Hippocampal formation (tissue), 2 donors: ENCODE measurements at places on chromosomes 1 and 21.
A peak's percentile ranks its signal among the peaks of the same experiment; 100 is the strongest.

DNA sequence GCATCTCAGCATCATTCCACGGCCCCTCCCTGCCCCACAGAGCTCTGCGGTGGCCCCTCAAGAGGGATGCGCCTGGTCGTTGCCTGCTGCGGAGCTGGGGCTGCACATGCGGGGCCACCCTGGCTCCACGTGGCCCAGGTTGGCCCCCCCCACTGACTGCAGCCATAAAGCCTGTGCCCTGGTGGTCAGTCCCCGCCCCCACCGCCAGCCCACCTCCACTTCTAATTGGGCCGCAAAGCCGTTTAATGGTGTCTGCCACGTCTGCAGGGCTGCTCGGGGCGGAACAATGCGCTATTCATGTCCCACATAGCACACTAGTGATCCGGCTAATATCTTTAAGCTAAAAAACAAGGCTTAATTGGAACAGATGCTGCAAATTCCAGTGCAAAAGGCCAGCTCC is 33.5 kb upstream of the ACTRT2 start:
- no peak for DNase-seq

DNA sequence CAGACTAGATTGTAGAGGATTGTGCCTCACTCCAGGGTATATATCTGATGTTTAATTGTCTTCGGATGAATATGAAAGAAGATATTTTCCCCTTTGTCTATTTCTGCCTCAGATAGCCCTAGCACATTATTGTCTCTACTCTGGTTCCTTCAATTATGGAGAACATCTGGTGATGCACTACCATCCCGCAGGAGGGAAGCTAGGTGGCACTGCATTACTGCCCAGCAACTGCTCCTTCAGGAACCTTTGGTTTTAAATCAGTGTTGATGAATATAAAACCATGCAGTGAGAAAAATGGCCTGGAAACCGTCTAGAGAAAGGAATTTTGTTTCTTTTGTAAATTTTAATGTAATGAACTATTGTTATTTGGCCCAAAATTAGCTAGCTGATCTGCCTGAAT is 68.5 kb downstream of the GPR88 start:
- no peak for DNase-seq

DNA sequence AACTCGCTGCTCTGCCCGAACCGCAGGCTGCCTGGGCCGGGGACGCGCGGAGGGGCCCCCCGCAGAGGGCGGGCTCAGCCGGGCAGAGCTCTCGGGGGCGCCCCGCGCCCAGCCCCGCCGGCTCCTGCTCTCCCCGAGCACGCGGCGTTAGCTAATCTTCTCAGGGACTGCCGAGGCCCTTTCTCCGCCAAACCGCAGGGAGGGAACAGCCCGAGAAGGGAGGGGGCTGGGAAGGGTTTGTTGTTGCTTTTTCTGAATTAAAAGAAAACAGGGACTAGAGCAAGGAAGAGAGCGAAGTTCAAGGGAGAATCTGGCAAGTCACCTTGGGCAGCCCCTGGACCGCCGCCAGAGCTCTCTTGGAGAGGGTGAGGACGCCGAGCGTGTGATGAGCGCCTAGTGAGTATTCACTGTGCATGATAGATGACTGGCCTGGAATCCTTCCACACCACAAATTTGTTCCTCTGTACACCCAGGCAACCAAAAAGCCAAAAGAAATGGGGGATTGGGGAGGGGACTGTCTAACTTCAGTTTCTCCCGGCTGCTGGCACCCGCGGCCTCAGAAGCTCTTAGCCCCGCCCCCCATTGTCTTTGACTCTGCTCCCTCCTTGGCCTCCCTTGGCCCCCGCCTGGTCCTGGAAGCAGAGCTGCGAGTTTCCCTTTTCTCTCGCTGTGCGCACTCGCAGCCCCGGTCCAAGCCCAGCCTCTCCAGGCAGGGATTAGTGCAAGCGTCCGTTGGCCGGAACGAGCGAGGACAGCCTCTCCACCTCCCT is 19.7 kb upstream of the LMX1A start:
- DNase-seq = peak; percentile 72

DNA sequence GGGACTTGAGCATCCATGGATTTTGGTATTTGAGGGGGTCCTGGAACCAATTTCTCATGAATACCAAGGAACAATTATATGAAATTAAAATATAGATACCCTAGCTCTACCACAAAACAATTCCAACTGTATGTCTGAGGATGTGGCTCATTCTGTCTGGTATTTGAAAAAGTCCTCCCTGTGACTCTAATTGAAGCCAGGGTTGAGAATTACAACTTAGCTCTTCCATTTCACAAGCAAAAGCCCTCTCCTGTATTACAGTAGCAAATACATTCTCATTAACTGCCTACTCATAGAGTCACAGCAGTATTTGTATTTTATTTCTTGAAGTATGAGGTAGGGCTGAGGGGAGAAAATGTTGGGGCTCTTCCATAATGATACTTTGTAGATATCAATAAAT is 187.8 kb upstream of the OLFM3 start:
- no peak for DNase-seq

DNA sequence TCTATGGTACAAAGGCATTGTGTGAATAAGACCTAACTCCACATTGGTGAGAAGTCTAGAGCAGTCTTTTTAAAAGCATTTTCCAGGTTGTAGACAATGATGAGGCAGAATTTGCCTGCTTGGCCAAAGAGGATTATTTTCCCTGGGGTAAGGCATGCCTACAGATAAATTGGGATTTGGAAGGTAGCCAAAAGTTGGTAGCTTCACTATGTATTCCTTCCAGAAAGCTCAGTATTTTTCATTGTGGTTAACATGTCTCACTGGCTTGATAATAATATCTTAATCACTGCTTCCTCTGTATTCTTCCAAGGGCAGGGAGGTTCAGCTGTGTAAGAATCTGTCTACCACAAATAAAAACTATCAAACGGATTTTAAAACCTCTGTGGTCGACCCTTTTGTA is 590.8 kb upstream of the PRMT6 start:
- no peak for DNase-seq

- DNase-seq = no peak
These were observed 163.5 kb downstream of the NFIA start for GRCh38 chr1:61245696-61246400.

GRCh38 chr1:164706606-164706987 is 147.6 kb downstream of the PBX1 start:
- no peak for DNase-seq

GRCh38 chr1:158124999-158125398 is 55.7 kb upstream of the CD1D start:
- DNase-seq = peak; percentile 57

DNA sequence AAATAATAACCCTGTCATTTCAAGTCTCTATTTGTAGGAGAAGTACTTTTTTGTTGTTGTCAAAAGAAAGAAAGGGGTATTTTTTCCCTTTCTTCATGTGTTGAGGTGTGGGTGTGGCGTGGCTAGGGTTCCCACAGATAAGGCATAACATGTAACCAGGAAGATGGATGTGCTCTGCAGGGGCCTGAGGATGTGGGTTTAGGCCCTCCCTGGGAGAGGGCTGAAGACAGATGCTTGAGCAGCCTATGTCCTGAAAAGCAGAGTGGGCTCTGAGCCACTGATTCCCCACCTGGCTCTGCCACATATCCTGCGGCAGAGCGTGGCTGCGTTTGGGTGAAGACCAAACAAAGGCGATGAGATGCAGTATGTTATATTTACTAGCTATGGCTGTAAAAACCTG is 13.9 kb upstream of the ADAR start:
- no peak for DNase-seq

DNA sequence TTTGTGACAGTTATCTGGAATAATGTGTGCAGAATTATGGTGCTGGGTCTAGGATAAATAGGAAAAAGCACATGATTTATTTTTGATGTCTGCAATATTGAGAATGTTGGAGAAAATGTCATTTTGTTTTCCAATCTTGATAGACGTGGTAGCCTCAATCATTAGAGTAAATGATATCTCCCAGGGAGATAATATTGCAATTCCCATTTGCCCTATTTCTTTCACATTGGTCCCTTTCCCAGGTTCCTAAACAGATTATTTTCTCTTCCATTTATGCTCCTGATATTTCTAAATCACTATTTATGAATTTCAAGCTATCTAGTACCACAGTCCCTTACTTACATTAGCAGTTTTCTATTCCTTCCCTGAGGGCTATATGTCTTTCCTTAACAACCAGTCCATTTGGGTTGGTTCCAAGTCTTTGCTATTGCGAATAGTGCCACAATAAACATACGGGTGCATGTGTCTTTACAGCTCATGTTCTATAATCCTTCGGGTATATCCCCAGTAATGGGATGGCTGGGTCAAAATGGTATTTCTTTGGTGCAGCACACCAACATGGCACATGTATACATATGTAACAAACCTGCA is 447.3 kb downstream of the PLA2G4A start:
- DNase-seq = no peak

DNA sequence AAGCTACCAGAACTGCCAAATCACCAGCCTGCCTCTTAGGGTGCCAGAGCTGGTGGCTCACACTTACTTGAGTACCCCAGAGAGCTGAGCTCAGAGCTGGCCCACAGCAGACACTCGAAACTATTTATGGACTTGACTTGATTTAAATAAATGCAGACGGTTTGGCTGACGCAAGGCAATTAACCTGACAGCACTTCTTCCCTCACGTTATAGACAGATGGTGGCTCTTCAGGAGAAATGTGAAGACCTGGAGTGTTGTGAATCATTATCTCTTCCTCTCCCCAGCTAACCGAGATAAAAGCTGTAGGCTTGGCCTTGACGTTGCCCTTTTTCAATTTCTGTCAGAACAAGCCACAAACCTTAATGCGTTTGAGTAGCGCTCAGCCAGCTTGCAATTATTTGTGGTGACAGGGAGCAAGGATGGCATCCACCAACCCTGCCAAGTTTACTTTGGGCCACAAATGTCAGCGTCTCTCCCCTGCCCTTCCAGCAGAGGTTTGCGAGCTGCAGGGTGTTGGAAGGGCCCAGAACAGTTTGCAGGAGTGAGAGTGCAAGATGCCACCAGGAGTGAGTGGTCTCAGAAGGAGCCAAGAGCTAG is 34.0 kb upstream of the BCAR3 start:
- no peak for DNase-seq

DNA sequence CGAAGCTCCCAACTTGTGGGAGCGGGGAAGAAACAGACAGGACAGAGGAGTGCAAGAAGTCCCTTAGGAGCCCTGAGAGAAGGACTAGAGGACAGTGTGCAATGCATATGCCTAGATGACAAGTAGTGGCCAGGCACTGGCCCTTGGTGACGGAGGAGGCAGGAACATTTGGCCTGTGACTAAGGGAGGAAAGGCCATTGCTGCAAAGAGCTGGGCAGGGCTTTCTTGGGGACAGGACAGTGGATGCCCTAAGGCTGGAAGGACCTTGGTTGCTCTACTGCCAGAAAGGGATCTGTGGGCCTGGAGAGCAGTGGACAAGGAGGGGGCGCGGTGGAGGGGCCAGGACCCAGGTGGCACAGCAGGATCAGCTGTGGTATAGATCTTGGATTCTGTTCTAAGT is 481.3 kb downstream of the CAMTA1 start:
- no peak for DNase-seq

- DNase-seq = no peak
These were observed 508.8 kb downstream of the PLPP3 start for GRCh38 chr1:56070601-56071000.

- no peak for DNase-seq
These were observed 96.8 kb upstream of the C21orf91 start for GRCh38 chr21:17915976-17916375.

GRCh38 chr1:20371411-20371810 is 80.7 kb downstream of the VWA5B1 start:
- DNase-seq = no peak

DNA sequence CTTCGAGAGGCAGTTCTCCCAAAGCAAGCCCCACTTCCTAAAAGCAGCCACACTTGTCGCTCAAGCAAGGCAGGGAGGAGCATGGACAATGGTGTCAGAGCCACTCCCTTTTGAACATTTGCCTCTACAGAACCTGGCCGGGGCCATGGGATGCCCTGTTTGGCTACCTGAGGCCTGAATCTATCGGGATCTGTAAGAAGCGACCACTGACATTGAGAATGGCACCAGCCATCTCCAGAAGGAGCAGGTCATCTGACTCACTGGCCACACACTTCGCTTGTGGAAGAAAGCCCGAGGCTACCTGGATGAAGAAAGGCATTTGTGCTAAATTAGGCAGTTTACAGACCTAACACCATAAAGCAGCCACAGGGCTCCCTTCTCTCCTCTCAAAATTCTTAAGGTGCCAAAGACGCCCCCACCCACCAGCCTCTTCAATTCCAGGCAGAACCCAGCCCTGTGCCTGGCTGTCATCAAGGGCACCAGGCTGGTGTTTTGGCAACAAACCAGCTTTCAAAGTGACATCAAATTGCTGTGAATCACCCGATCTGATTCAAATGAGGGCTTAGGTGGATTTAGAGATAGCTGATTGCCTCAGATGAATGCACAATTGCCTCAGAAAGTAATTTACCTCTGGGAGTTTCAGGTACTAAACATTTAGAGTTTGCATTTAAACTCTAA is 104.8 kb downstream of the ETS2 start:
- no peak for DNase-seq

DNA sequence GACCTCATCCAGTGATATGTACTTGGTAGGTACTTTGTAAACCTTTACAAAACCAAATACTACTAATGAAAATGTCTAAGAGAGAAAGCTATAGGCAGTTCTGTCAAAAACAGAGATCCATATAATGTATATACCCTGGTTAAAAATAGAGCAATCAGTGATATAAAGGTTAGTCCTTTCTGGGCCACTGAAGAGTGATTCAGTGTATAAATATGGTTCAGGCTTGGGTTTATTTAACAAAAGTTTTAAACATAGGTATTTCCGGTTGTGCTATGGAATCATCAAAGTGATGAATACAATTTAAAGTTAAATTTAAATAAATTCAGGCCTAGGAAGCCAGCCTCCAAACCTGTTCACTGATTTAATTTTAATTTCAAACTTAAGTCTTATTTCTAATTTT is 108.4 kb upstream of the DMRTA2 start:
- DNase-seq = no peak

GRCh38 chr1:67792103-67792502 is 41.2 kb downstream of the GNG12 start:
- no peak for DNase-seq

DNA sequence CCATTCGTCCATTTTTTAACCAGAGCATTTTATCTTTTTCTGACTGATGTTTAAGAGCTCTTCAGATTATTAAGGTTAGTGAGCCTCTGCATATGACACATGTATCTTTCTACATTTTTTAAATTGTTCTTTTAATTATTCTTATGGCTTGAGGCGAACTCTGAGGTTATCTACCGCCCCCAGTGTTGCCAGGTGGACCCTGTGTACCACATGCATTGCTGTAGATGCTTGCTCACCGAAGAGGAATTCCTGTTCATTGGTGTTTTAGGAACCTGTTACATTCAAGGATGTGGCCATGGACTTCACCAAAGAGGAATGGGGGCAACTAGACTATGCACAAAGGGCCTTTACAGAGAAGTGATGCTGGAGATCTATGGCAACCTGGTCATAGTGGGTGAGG is 31.8 kb downstream of the ZNF684 start:
- no peak for DNase-seq

- DNase-seq = no peak
These were observed 65.1 kb upstream of the HSD17B7 start for GRCh38 chr1:162725301-162725837.

GRCh38 chr1:185427264-185427663 is 110.2 kb upstream of the IVNS1ABP start:
- DNase-seq = no peak

- no peak for DNase-seq
These were observed 28.1 kb upstream of the RNPC3 start for GRCh38 chr1:103497404-103497803.
